Naive thymus-derived CD8-positive, alpha-beta T cell (primary cell): ENCODE measurements at places on chromosomes 12 and 14. TPM values are rescaled to one million over a fixed set of nuclear protein-coding genes. Genes with fewer than 3 reads are reported as not detected.

KRT78 gene
- total RNA-seq: not detected

PCED1B gene
- 79.4 TPM for total RNA-seq

PRKD1 gene
- total RNA-seq: not detected

- no peak for DNase-seq
Measured at GRCh38 chr12:50557421-50557820, 52.6 kb downstream of the DIP2B start.

- no peak for DNase-seq
Measured at GRCh38 chr12:59086126-59086525, 165.8 kb upstream of the LRIG3 start.

DNA sequence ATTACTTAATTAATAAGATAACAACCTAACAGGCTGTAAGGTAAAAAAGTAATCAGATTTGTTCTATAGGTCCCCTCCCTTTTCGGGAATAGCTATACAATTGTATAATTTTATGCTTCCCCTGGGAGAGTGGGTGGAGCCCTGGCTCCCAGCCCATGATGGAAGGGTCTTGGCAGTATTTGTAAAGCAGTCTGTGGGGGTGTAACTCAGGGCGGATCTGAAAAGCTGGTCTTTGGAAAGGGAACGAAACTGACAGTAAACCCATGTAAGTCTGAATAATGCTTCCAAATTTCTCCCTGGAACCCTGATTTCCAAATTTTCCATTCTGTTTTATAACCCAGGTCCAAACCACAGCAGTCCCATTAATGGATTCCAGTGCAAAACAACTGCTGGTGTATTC, 110.4 kb downstream of the DAD1 start:
- no peak for DNase-seq

- no peak for DNase-seq
Measured at GRCh38 chr14:71319666-71320065, 412.4 kb downstream of the PCNX1 start.
